ENCODE measurements at places on chromosomes 12 and 14.
A peak's percentile ranks its signal among the peaks of the same experiment; 100 is the strongest.

DNA sequence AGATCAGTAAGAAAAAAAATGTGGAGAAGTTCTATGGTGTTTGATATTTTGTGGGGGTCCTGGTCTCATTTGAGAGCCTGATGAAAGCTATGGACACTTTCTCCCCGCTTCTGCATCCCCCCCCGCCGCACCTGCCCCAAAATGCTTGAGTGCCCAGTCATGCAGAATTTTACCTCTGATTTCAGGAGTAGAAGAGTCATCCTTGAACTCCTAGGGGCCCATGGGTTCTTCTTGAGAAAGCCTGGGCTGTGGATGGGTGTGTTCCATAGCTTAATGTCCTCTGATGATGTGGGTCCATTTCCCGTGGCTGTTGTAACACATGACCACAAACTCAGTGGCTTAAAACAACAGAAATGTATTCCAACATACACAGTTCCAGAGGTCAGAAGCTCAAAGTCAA, 248.8 kb upstream of the PWP1 start:
- no peak overlapping the region for H3K4me3 ChIP-seq
- no peak overlapping the region for H3K27ac ChIP-seq
- DNase-seq, result no peak
- H3K27me3 ChIP-seq, result no peaks in the 10 kb centered on the region

GRCh38 chr14:26190646-26191045, 407.2 kb downstream of the NOVA1 start:
- H3K27ac ChIP-seq, result no peak overlapping the region
- H3K4me1 ChIP-seq, result no peaks in the 10 kb centered on the region
- no peaks in the 10 kb centered on the region for H3K27me3 ChIP-seq

GRCh38 chr14:55241673-55242072, 29.5 kb upstream of the FBXO34 start:
- H3K4me3 ChIP-seq, result no peak overlapping the region
- peaks cover 2% of the 10 kb centered on the region for H3K4me1 ChIP-seq
- DNase-seq, result no peak

GRCh38 chr12:50052964-50053363, 4.4 kb upstream of the ASIC1 start:
- no peak overlapping the region for H3K4me3 ChIP-seq
- peaks cover 17% of the 10 kb centered on the region for H3K4me1 ChIP-seq
- no peaks in the 10 kb centered on the region for H3K36me3 ChIP-seq

GRCh38 chr12:117350140-117350539, 11.3 kb downstream of the NOS1 start:
- no peak overlapping the region for H3K27ac ChIP-seq
- H3K27me3 ChIP-seq, result no peaks in the 10 kb centered on the region
- no peak overlapping the region for H3K4me3 ChIP-seq
- no peak for DNase-seq
- H3K4me1 ChIP-seq, result no peaks in the 10 kb centered on the region
- H3K36me3 ChIP-seq, result no peaks in the 10 kb centered on the region

GRCh38 chr14:105528586-105529318, 2.4 kb downstream of the TMEM121 start:
- H3K4me1 ChIP-seq, result peaks cover 2% of the 10 kb centered on the region
- peaks cover 23% of the 10 kb centered on the region for H3K27me3 ChIP-seq
- no peaks in the 10 kb centered on the region for H3K36me3 ChIP-seq
- H3K4me3 ChIP-seq, result peak overlapping the region; percentile 77
- peak overlapping the region; percentile 82 for H3K27ac ChIP-seq

Measured in activated T-helper 2 cell treated with anti-CD3 and anti-CD28 coated beads, Interferon-gamma antibody, Interleukin-2, Interleukin-4, amounts not matched to agents 10 μg/mL and 5 μg/mL and 100 μg/mL, durations not matched to agents 14 hours and 24 hours and 36 hours (primary cell).